ENCODE measurements at places on chromosomes 3 and 15.

- DNase-seq = no peak
Measured at GRCh38 chr15:58466566-58466965, 34.8 kb downstream of the LIPC start.

DNA sequence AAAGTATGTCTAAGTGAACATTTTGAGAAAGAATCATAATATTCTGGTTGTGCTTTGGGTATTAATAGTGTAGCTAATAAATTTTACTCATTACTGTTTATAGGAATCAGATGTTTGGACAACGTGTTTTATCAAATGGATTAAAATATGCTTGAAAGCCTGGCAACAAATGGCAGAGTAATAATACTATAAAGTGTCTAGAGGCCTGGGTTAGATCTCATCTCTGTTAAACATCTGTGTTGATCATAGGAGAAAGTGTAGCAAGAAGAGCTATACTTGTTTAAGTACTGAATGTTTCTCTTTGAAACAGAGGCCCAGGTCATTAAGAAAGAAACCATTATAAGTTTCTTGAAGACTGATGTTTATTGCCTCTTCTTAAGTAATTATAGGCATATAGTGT, 30.5 kb downstream of the VPS8 start:
- DNase-seq = no peak

GRCh38 chr3:183044547-183045229, 54.6 kb downstream of the MCCC1 start:
- no peak for DNase-seq

GRCh38 chr3:95586754-95587153, 1227.6 kb upstream of the EPHA6 start:
- no peak for DNase-seq

GRCh38 chr3:123110976-123111615, 44.3 kb downstream of the PDIA5 start:
- no peak for DNase-seq

DNA sequence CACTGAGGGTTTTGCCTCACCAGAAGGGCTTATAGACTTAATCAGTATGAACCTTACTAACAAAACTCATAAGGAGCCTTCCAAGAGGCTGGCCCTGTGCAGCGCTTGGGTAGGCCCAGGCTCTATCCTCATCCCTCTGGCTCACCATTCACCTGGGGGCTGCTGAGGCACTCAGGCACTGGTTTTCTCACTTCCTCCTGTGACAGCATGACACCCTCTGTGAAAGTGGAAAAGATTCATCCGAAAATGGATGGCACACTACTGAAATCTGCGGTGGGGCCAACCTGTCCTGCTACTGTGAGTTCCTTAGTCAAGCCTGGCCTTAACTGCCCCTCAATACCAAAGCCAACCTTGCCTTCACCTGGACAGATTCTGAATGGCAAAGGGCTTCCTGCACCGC, 41.3 kb downstream of the PSMD6 start:
- DNase-seq = no peak

- no peak for DNase-seq
Measured at GRCh38 chr3:179299999-179300613, 22.7 kb upstream of the ZNF639 start.

DNA sequence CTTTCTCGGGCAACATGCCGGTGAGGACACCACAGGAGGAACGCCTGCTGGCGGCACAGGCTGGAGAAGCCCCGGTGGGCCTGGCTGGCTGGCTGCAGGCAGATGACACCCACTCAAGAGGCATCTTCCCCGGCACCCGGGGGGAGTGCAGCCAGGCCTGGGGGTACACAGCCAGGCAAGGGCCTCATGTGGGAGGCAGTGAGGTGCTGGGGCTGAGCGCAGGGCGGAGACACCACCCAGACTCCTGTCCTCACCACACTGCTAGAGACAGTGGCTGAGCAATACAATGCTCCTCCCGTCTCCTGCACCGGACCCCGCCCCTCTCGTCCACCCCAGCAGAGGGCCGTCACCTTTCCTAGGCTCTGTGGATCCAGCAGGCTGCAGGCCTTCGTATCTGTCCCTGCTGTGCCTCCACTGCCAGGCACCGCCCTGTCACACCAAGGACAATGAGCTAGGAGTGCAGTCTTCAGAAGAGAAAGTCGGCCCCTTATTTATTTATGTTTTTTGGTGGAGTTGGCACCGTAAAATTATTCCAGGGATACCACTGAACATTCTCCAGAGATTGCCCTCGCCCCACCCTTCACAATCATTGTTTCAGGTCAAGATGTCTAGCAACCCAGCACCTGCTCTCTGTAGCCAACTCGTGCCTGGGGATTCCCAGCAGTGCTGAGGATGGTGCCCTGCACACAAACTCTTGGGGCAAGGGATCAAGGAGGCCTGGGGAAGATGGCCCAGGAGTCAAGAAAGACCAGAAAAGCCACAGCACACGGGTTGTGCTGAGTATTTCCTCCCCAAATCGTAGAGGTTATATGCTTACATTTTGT, 129.1 kb downstream of the ATP10A start:
- DNase-seq = no peak

DNA sequence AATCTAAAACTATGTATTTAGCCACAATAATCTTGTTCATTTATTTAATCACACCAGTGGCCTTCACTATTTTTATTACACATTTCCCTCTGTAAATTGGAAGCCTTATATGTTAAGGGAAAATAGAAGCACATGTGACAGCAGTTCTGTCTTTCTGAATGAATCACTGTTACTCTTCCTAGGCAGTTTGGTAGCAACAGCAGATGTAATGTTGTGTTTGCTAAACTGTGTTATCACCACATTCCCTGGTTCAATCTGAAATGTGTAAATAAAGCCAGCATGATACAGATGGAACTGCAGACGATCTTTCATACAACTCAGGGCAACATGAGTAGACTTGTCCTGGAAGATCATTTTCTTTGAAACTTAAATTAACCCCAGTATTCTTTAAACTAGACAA, 220.1 kb downstream of the MCTP2 start:
- no peak for DNase-seq

GRCh38 chr3:14810801-14811661, 7.7 kb upstream of the FGD5 start:
- DNase-seq = no peak

- DNase-seq = no peak
Measured at GRCh38 chr3:17741621-17742101, 770 bp downstream of the TBC1D5 start.

- DNase-seq = no peak
Measured at GRCh38 chr3:73572368-73572767, 52.4 kb downstream of the PDZRN3 start.

GRCh38 chr3:42547401-42547945, 34.3 kb downstream of the SEC22C start:
- peak; percentile 23 for DNase-seq

DNA sequence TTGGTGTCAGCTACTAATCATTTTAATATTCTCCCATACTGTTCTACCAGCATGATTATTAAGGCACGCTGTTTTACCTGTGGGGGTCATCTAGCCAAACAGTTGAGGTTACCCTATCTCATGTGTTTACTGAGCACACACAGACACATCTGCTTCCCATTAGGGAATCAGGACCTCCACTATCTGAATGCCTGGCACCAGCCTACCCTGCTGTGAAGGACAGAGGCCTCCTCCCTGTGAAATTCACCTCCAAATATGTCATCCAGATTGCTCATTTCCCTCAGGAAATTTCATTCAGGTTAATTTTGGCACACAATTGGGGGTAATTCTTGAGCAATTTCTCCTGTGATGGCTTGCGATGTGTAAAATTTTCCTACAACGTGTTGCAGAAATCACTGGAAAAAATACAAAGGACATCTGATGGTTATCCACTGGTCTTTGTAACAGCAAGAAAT, 155.6 kb upstream of the NR2E3 start:
- no peak for DNase-seq

GRCh38 chr3:55611121-55611520, 124.0 kb upstream of the WNT5A start:
- no peak for DNase-seq

GRCh38 chr15:33152502-33153109, 41.9 kb downstream of the FMN1 start:
- DNase-seq = peak; percentile 11

DNA sequence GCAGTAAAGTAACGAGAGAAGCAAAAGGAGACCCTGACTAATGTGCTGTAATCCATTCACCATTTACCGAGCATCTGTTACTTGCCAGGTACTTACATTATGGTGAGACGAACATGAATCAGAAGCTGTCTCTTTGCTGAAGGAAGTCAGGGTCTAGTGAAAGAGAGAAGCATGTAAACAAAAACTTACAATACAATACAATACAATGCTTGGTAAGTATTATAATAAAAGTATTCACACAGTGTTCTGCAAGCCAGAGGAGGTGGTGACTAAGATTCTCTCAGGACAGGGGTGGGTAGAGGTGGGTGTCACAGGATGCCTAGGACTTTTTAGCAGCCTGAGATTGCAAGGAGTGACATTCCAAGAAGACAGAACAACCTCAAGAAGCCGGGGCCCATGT, 50.2 kb upstream of the MGA start:
- no peak for DNase-seq

DNA sequence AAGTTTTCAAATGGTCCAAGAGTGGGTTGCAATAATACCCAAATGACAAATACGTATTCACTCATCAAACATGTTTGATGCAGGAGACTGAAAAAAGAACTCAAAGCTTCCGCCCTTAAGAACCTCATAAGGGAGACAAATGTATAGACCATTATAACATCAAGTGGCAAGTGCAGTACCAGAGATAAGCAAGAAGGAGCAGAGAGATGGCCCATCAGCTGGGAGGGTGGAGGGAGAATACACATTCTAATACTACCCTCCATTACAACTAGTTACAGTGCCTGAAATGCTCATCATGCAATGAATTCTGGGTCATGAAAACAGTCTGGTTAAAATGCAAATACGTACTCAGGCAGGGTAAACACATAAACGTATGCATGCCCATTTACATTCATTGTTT, 304.0 kb downstream of the SHQ1 start:
- DNase-seq = no peak

- no peak for DNase-seq
Measured at GRCh38 chr15:82043796-82044372, 1.9 kb downstream of the MEX3B start.

GRCh38 chr3:15676259-15676658, 74.7 kb downstream of the BTD start:
- DNase-seq = no peak

GRCh38 chr3:643376-643775, 446.8 kb downstream of the CHL1 start:
- DNase-seq = no peak

DNA sequence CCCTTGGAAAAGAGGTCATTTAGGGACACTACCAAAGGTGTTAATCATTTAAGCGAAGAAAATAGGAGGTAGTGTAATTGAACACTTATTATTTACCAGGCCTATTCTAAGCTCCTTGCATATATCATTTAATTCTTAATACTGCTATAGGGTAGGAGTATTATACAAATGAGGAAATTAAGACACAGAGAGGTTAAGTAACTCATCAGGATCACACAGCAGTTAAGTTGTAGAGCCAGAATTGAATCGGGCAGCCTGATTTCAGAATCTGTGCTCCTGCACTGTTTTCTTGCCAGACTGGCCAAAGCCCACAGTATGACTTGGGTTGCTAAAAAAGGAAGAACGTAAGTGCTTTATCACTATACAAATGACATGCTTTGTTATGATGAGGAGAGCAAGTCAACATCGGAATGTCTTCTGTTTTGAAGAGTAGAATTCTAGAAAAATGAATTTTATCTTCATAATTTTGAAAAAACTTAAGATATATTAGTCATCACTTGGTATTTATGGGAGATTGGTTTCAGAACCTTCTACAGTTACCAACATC, 31.4 kb downstream of the HPS3 start:
- DNase-seq = no peak

DNA sequence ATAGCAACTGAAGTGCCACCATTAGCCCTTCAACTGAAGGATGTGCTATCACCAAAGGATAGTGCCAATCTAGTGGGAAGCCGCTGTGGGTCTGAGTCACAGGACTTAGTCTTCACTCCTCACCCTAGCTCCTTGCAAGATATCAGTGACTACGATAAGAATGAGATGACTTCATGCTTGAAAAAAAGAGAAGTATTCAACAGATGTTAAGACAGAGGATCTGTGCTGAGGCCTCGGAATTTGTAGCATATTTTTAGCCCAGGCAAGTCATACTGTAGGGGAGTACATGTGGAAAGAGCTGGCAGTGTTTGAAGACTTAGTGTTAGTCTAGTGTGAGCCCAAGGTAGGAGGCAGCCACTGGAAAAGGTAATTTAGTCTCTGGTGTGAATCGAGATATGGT, 270.7 kb upstream of the LRTM1 start:
- DNase-seq = no peak

Data from NCI-H1105 treated with DMSO at 0.1 percent for 48 hours (cell line).